ENCODE measurements at places on chromosomes 7 and 10.

DNA sequence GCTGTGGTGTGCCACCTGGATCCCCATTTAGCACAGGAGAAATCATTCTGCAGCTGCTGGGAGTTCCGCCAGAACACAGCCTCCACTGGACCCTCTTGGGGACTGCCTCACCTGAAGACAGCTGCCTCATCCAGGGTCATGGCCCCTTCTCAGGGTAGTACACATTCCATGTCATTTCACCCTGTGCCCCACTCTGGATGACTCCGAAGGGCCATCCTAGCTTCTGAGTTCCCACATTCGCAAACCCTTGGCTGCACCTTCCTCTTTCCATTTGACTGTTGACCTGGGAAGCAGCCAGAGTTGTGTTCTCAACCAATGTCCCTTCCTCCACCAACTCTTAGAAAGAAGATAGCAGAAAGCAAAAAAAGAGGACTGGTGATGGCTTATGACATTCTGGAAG, 125.6 kb upstream of the TBX20 start:
- no peak for DNase-seq

DNA sequence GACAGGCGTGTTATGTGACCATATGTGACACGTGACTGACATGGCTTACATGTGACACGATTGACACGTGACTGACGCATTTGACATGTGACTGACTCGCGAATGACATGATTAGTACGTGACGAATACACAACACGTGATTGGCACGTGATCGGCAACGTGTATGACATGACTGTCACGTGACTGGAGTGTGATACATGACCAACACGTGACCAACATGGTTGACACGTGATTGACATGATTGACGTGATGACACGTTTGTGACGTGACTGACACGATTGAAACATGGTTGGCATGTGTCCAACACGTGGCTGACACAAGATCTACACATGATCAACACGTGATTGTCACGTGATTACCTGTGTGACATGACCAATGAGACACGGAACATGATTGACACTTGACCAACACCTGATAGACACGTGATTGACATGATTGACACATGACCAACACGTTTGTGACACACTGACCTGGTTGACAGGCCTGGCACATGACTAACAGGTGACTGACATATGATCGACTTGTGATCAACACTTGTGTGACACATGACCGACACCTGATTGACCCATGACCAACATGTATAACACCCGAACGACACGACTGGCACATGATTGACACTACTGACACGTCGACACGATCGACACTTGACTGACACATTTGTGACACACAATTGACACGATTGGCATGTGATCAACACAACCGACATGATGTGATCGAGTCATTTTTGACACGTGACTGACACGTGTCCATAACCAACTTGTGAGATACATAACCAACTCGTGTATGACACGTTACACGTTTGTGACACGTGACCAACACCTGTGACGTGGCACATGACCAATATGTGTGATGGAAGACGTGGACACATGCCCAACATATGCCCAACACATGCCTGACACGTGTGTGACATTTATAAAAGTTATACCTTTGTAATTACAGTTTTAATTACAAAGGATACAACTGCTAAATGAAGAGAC, 21.1 kb downstream of the CRPPA start:
- DNase-seq, result no peak

DNA sequence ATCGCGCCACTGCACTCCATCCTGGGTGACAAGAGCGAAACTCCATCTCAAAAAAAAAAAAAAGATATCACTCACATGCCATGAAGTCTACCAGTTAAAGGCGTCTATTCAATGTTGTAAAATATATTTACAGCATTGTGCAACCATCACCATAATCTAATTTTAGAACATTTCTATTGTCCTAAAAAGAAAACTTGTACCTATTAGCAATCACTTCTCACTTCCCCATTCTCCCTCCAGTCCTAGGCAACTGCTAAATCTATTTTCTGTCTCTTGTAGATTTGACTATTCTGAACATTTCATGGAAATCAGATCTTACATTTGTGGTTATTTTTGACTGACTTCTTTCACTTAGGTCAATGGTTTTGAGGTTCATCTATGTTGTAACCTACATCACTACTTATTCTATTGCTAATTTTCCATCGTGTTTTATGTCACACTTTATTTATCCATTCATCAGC, 25.2 kb upstream of the OTUD1 start:
- no peak for DNase-seq

DNA sequence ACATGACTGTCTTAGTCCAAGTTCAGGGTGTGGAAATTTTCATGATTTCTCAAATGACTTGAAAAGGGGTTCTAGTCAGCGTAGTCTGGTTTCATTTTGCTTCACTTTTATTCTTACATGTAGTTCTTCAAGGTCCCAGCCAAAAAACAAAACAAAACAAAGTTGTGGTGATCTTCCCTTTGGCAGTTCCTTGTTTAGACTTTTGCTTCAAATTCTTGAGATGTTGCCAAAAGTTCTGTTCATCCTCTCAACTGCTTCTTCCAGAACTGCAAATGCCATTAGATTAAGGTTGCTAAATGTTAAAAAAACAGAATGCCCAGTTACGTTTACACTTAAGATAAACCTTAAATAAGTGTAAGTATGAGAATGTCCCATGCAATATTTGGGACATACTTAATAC, 370.8 kb upstream of the LRRTM3 start:
- peak; percentile 48 for DNase-seq

DNA sequence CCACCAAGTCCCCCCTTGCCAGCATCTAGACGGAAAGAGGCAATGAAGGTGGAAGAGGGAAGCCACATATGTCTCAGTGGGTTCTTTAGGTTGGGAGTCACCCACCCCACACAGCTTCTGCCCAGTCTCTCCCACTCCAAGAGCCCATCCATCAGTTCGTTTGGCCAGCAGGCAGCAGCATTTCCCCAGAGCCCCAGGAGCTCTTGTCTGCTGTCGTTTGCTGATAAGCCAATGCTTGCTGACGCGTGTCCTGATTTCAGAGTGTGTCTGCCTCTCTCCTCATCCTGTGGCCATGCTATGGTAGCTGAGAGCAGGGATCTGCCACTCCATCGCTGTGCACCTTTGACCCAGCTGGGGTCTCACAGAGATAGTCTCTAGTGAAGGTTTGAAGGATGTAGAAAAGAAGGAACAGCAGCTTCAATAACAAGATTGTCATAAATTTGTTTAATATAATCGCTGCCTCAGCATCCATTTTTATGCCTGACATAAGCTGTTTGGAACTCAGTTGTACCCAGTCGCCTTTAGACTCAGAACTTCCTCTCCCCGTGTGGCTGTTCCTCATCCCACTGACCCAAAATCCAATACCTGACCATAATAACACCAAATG, 39.4 kb upstream of the GDF10 start:
- no peak for DNase-seq

GRCh38 chr7:92150450-92151017, 16.3 kb upstream of the CYP51A1 start:
- DNase-seq, result peak; percentile 47

DNA sequence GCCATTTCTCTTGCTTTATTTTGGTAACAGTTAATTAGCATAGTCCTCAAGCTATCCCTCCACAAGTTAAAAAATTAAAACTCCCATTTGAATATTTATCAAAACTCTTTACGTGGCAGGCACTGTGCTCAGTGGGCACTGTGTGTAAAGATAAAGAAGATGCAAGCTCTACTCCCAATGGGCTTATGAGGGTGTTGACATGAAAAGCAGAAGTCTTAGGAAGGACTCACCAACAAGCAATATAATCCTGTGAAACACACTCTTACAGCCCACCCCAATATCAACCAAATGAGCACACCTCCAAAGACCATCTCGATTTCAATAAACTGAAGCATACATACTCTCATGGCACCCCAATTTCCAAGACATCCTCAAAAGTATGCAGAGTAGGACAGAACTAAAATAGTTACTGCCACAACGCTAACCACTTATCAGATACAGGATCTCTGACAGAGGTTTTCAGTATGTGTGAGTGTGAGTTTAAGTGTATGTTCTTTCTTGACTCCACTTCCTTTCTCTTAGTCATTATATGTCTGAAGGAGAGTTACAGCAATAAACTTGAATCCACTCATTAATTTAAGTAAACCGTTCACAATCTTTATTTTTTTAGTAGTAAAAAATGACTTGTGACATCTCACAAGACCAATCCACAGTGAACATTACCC, 120.0 kb downstream of the PDE1C start:
- no peak for DNase-seq

DNA sequence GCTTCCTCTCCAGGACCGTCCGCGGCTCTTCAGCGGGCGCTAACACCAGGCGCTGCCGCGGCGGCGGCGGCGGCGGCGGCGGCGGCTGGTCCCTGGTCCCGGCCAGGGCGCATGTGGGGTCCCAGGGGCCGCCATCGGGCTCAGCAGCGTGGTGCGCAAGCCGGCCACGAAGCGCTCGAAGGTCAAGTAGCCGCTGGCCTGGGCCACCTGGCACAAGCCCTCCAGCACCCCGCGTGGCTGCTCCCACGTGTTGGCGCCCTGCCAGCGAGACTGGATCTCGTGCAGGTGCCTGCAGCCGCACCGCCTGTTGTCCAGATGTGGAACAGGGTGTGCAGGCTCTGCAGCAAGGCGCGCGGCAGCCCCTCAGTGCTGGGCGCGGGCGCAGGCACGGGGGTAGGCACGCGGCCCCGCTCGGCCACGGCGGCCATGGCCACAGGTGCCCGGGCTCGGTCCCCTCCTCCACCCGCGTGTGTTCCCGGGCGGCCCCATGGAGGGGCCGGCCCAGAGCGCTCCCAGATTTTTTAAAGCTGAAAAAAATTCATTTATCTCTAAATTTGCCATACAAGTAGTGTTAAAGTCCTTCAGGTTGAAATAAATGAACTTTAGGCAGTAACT, 884.2 kb upstream of the ZNF722 start:
- DNase-seq, result no peak

DNA sequence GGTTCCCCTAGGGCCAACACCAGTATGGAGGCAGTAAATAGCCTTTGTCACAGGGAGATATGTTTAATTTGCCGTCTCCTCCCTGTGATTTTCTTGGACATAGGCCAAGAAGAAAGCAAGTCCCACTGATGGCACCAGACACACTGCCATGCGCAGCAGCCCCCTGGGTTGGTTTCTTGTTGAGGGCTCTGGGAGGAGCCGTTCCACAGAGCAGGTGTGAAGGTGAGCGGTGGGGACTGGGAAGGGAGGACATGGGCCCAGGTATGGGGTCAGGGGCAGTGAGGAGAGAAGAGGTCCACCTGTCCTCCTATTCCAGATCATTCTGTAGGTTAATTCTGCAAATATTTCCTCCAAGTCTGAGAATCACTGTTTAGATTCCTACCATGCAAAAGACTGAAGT, 376.1 kb downstream of the PLXNA4 start:
- DNase-seq, result no peak

DNA sequence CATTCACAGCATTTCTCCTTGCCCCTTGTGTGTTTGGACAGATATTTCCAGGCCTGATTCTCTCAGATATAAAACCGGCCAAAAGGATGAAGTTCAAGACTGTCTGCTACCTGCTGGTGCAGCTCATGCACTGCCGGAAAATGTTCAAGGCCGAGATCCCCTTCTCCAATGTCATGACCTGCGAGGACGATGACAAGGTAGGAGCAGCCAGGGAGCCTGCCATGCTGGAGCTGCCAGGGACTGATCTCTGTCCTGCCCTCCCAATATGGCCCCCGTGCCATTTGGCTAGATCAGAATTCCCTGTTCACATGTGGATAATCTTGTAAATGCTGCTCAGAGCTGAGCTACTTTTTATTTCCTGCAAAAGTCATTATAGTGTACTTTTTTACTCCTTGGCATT, 87.8 kb downstream of the ADCY1 start:
- DNase-seq, result no peak

DNA sequence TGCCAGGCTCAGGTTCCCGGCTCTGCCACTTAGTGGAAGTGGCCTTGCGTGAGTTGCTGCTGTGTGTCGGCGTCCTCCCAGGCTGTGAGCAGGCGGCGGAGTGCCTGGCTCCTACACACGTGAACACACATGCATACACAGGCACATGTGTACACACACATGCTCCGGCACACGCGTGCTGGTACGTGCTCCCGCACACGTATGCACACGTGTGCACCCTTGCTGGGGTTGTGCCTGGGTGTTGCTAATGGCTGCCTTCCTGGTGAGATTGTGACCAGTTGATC, 107.6 kb downstream of the INPP5A start:
- no peak for DNase-seq

GRCh38 chr10:130013335-130014262, 49.5 kb upstream of the EBF3 start:
- no peak for DNase-seq

GRCh38 chr10:93224005-93224779, 150.5 kb downstream of the CYP26A1 start:
- DNase-seq, result no peak

DNA sequence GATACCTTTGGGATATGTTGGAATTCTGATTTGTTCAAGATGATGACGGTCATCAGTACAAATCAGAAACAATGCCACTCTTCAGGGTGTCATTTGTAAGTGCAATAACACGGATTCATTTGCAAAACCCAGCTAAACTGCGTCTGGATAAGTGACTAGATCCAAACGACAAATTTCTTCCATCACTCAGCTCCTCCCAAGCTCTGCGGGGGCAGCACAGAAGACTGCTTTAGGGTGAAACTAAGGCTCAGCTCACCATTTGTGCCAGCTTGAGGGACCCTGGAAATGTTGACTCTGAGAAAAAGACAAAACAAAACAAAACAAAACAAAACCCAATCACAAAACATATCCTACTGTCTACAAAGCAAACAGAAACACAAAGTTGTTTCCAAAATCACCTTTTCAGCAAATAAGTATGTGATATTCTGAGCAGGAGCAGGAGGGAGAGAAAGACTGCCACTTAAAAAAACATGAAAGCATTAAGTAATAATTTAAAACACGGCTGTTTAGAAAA, 8.0 kb downstream of the EVX1 start:
- no peak for DNase-seq

DNA sequence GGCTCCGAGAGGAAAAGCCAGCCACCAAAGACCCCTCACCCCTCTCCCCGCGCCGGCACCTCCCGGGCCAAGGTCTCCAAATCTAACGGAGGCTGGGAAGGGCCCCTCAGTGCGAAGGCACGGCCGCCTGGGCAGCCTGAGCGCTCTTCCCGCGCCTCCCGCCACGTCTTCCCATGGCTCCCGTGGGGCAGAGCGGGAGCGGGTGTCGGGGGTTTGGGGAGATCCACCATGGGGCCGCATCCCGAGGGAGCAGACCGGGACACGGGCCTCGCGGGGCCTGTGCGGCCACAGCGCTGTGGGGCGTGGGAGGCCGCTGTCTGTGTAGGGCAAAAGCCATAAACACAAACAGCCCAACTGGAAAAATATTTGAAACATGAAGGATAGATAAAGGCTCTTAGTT, 22.4 kb downstream of the GPER1 start:
- no peak for DNase-seq

- DNase-seq, result no peak
Measured at GRCh38 chr10:71529207-71529827, 132.6 kb downstream of the CDH23 start.

- DNase-seq, result no peak
Measured at GRCh38 chr7:137204246-137204645, 139.3 kb downstream of the PTN start.

- no peak for DNase-seq
Measured at GRCh38 chr10:6058682-6059475, 3.3 kb downstream of the IL2RA start.
